HCT116 (cell line): ENCODE measurements at places on chromosomes 4 and X.

DNA sequence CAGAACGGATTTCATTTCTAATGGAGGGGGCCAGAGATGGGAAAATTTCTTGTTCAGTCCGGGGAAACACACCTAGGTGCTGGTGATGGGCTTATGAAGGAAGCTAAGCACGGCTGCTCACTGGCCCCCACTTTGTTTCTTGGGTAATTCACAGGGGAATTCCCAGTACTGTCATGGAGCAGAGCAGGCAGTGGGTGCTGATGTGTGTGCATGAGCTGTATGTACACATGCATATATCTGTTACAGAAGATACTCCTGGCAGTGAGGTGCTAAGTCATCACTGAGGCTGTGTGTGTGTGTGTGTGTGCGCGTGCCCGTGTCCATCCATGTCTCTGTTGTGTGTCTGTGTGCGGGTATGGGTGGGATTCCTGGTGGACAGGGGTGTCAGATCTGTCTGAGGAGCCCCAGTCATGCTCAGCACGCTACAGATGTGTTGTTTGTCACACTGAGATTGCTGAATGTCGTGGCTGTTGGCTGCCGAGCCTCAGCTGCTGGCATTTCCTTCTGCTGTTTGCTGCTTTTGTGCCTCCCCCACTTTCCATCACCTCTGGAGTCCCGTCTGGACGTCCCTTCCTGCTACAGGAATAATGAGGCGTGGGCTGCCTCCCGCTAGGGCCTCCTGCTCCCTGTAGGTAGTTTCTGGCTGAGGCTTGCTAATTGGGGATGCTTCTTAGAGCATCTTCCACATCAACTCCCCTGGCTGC is 53.3 kb downstream of the JADE1 start:
- DNase-seq = no peak

- no peak for DNase-seq
Measured at GRCh38 chrX:20591246-20591645, 324.5 kb upstream of the RPS6KA3 start.

GRCh38 chr4:127669691-127670090 is 36.9 kb downstream of the INTU start:
- DNase-seq = no peak

- DNase-seq = no peak
Measured at GRCh38 chr4:22202246-22202974, 253.8 kb upstream of the KCNIP4 start.

DNA sequence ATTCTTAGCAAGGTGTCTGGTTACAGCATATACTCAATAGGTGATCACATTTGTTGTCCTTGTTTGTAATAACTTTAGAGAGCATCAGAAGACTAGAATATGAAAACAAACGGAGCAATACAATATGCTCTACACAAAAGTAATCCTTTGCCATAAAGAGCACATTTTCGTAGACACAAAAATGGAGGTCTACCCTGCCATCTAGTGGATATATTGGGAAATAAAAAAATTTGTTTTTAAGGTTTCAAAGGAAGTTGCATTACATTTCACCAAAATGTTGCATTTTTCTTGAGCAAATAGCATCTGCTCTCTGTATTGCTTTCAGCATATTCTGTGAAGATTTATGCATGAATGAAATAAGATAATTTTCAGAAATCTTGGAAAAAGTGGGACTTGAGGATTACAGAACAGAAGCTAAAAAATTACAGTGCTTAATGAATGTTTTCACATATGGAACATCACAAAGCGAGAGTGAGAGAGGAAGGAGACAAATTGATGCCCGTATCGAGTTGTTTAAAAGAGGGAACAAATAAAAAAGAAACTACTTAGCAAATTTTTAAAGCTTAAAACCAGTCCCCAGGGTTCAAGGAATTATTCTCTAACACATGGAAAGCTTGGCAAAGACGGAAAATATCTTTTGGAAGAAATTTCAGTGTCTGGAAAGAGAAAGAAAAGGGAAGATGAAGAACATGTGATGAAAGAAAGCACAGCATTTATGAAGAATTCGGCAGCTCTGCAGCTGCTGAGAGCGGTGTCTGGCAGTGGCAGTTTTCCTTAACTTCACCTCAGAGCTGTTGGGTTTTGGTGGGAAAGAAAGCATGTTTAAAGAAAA is 390.1 kb downstream of the ANKRD50 start:
- peak; percentile 8 for DNase-seq

DNA sequence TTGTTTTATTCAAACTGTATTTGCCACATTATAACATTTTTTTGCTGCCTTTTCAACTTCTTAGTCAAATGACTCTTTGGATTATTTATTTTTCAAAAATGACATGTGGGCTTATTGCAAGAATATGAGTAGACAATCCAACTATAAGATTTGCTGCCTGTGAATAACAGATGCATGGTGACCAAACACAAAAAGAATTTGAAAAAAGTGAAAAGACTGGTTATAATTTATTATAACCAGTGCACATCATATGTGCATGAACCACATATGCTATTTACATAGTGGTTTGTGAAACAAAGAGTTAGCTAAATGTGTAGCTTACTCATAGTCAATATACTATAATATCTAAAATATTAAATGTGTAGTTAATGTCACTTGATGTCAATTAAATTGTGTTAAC is 2086.8 kb downstream of the ARAP2 start:
- DNase-seq = no peak
